ENCODE measurements at places on chromosomes 2 and 18. TPM values are rescaled to one million over a fixed set of nuclear protein-coding genes. Genes with fewer than 3 reads are reported as not detected.

DNA sequence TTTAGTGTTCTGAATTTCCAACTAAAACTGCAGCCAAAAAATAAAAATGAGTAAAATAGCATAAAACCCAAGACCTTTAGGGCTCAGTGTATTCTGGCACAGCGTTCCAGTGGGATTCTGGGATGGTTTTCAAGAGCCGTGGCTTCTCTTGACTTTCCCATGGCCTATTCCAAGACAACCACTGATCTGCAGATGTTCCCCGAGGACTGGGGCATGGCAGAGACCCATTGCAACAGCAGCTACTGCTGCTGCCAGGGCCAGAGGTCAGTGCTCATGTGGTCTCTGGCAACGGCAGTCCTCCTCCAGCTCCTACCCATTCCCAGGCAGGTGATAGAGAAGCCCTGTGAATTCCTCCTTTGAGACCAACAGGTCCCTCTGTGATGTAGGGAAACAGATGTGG lies 26.8 kb downstream of the TNP1 start:
- DNase-seq, result no peak
- H3K27ac ChIP-seq, result no peak overlapping the region
- H3K4me3 ChIP-seq, result no peak overlapping the region
- no peaks in the 10 kb centered on the region for H3K36me3 ChIP-seq
- H3K4me1 ChIP-seq, result no peaks in the 10 kb centered on the region

- no peaks in the 10 kb centered on the region for H3K4me1 ChIP-seq
- no peak overlapping the region for H3K4me3 ChIP-seq
- peaks cover 2% of the 10 kb centered on the region for H3K27me3 ChIP-seq
- DNase-seq, result no peak
- H3K36me3 ChIP-seq, result no peaks in the 10 kb centered on the region
- no peak overlapping the region for H3K27ac ChIP-seq
Observed at GRCh38 chr2:198611201-198611600, 806.8 kb downstream of the PLCL1 start.

- H3K4me1 ChIP-seq, result no peaks in the 10 kb centered on the region
- no peaks in the 10 kb centered on the region for H3K27me3 ChIP-seq
- H3K27ac ChIP-seq, result no peak overlapping the region
- no peak for DNase-seq
- peaks cover 3% of the 10 kb centered on the region for H3K36me3 ChIP-seq
- H3K4me3 ChIP-seq, result no peak overlapping the region
Observed at GRCh38 chr2:20617892-20618467, 32.9 kb downstream of the HS1BP3 start.

DNA sequence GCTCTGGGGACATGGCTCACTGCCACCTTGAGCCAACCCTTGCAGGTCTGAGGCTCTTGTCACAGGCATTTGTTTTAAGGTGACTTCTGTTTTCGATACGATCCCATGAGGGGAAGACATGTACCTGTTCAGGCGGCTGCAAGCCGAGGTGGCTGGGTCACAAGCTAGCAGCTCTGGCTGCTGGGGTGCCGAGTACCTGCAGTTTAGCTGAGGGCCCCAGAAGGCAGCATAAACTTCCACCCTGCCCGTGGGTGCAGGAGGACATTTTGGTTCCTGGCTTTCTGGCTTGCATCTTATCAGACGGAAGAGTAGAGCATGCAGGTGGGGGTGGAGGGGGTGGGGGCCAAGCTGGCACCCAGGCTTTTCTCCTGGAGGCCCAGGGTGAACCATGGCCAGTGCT lies 28.4 kb downstream of the COA5 start:
- no peak overlapping the region for H3K4me3 ChIP-seq
- peak overlapping the region; percentile 63 for H3K27ac ChIP-seq
- no peaks in the 10 kb centered on the region for H3K27me3 ChIP-seq
- no peak for DNase-seq
- H3K4me1 ChIP-seq, result no peaks in the 10 kb centered on the region
- H3K36me3 ChIP-seq, result peaks cover 35% of the 10 kb centered on the region

Gene GAD1
- 5.3 TPM for total RNA-seq

Gene PPP1R1C
- total RNA-seq, result not detected

Gene KCNG3
- total RNA-seq, result 0.10 TPM

Gene UGT1A10
- not detected for total RNA-seq

Data from activated T-helper 1 cell treated with anti-CD3 and anti-CD28 coated beads, Interleukin-12 subunit alpha, Interleukin-12 subunit beta, Interleukin-2, Interleukin-4 antibody, amounts not matched to agents 30 ng/mL and 10 ng/mL and 1 ng/mL, durations not matched to agents 14 hours and 24 hours and 36 hours (primary cell).